Right lobe of liver (tissue), 6 donors: ENCODE measurements at places on chromosomes 13 and 19.

GRCh38 chr13:84080748-84081530 is 198.7 kb upstream of the SLITRK1 start:
- DNase-seq = no peak

- DNase-seq = peak; percentile 53
These were observed 12.7 kb downstream of the ARHGAP45 start for GRCh38 chr19:1079566-1080111.

DNA sequence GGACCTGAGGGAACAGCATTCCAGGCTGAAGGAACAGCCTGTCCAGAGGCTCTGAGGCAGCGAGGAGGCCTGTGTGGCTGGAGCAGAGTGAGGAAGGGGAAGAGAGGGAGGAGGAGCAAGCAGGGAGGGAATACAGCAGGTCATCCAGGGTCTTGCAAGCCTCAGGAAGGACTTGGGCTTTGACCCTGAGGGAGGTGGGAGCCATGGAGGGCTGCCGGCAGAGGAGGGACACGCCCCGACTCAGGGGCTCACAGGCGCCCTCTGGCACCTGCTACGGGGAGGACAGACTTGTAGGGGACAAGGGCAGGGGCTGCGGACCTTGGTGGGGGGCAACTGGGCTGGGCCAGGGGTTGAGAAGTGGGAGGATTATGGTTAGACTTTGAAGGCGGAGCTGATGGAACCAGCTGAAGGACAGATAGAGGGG is 4.7 kb downstream of the TINCR start:
- no peak for DNase-seq

- no peak for DNase-seq
These were observed 1370.3 kb upstream of the SLC10A2 start for GRCh38 chr13:104436555-104436954.

DNA sequence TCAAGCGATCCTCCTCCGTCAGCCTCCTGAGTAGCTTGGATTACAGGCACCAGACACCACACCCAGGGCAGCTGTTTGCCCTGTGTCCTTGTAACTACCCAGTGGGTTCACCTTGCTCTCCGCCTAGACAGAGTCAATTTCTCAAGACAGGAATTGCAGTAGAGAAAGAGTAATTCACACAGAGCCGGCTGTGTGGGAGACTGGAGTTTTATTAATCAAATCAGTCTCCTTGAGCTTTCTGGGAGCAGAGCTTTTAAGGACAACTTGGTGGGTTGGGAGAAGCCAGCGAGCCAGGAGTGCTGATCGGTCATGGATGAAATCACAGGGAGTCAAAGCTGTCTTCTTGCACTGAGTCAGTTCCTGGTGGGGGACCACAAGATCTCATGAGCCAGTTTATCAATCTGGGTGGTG is 20.6 kb upstream of the ADGRE1 start:
- DNase-seq = no peak

DNA sequence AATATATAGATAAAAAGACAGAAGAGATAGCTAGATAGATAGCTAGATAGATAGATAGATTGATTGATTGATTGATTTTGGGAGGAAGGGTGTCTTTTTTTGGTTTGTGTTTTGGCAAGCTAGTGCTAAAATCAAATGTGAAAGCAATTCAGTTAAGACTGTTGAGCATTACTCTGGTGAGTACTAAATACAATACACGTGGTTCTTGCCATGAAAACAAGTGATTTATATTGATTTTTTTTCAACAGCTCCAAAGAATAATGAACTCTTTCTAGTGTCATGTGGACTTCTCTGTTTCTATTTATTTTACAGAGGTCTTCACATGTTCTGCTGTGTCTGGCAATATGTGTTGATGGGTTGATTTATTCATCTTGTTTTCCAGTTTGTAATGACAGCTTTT is 172.0 kb downstream of the POU4F1 start:
- DNase-seq = no peak

DNA sequence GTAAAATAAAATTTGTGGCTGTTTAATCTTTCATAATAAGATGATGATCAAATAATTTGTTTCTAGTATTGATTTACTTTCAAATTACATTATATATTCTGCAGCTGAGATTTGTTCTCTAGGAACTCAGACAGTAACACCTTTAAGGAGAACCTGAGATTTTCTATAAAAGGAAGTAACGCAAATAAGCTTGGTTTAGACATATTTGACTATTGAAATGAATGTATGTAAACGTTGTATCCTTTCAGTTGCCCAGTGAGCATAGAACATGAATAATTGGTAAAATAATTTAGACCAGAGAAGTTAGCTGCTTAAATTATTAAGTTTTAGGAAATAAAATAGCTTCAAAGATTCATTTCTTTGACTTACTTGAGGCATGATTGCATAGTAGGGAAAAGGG is 3.1 kb downstream of the CDK8 start:
- no peak for DNase-seq

- no peak for DNase-seq
These were observed 31.0 kb upstream of the SLC1A6 start for GRCh38 chr19:15010501-15011300.
